ENCODE measurements at places on chromosomes 13 and 19. TPM values are rescaled to one million over a fixed set of nuclear protein-coding genes. Genes with fewer than 3 reads are reported as not detected.

DNA sequence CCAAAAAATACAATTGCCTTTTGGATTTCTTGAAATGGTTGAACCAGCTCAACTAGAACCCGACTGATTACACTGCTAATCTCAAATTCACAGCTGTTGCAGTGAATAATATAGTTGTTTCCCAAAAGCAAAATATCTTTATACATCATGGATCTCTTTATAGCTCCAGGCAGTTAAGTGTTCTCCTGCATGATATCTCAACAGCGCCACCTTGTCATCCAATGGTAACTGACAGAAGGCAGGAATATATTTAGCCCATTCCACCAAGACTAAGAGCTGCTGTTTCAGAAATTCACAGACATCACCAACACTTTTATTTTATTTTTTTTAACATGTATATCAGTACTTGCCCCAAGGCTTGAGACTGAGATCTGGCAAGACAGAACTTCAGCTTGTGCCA is 1141.0 kb upstream of the PRR20A start:
- peak; percentile 5 for DNase-seq

DNA sequence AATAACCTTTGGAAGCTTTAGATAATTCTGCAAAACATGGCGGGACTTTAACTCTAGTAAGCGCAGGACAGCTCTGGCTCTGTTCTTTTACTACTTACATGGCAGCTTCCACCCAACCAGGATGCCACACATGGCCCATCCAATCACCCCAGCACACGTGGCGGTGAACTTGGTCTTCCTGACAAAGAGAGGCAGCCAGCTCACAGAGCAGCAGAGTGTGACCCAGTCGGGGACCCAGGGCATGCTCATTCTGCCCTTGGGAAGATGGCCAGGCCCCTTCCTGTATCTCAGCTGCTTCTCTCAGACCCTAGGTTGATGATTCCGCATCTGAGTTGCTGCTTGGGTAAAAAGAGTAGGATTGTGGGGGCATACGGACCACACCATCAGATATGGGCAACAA is 172.1 kb downstream of the USP12 start:
- no peak for DNase-seq

DNA sequence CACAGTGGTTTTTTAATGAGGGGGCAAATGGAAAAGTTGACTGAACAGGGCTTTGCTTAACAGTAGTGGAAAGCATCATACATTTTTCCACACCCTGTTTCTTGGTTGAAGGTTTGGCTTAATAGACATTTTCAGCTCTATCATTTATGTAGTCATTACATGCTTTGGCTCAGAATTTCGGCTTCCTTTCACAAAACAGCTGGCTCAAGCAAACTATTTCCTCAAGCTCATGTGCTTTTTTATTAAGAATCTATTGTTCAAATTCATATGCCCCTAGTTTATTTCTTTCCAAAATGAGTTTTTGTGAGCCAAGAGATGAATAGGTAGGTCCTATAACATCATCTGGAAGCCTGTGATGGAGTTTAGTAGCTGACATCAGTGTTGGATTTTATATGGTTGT is 113.8 kb downstream of the SLITRK6 start:
- DNase-seq = no peak

DNA sequence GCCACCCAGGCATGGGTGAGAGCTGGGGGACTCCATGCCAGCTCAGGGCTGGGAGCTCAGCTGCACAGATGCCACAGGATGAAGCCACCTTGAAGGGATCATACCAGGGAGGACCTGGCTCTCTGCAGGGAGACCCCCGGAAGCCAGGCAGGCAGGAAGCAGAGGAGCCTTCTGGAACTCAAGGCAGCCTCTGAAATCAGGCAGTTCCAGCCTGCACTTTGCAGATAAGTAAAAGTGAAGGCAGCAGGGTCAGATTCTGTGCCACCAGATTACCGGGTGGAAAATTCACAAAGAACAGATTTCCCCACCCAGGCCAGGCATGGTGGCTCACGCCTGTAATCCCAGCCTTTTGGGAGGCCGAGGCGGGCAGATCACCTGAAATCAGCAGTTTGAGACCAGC is 2.5 kb downstream of the TMEM259 start:
- DNase-seq = no peak

GRCh38 chr13:98500963-98501421 is 75.9 kb downstream of the STK24 start:
- DNase-seq = no peak

DNA sequence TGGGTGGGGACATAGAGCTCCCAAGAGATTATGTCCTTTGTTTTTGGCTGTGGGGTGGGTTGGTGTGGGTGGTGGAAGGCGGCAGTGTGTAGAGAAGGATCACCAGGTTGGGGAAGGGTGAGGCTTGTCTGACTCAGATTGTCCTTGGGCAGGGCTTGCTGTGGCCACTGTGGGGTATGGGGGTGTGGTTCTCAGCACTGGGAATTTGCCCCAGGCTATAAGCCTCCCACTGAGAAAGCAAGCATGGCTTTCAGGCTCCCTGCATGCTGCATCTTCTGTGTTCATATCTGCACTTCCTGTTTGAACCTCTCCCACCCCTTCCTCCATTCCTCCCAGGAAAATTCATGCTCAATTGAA is 34.9 kb downstream of the DNAJC15 start:
- DNase-seq = peak; percentile 80

- no peak for DNase-seq
Observed at GRCh38 chr13:104577071-104577815, 1511.0 kb upstream of the SLC10A2 start.

DNA sequence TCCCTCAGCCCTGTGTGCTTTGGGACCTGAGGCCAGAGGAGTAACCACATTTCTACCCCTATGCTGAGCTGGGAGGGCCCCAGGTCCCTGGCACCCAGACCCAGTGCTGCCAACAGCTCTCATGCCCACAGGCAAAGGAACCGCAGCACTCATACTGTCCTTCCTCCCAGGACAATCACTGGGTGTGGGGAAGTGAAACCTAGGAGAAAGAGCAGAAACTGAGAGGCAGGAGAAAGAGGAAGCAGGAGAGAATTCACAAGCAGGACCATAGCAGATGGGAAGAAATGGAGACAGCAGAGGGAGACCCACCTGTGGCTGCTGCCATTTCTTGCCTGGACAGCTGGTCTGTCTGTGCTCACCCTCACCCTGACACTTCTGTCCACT is 18.9 kb downstream of the CCDC97 start:
- DNase-seq = no peak

- DNase-seq = no peak
Observed at GRCh38 chr19:41621226-41621625, 5.6 kb downstream of the CEACAM4 start.

GRCh38 chr13:99041788-99042187 is 63.9 kb upstream of the DOCK9 start:
- no peak for DNase-seq

DNA sequence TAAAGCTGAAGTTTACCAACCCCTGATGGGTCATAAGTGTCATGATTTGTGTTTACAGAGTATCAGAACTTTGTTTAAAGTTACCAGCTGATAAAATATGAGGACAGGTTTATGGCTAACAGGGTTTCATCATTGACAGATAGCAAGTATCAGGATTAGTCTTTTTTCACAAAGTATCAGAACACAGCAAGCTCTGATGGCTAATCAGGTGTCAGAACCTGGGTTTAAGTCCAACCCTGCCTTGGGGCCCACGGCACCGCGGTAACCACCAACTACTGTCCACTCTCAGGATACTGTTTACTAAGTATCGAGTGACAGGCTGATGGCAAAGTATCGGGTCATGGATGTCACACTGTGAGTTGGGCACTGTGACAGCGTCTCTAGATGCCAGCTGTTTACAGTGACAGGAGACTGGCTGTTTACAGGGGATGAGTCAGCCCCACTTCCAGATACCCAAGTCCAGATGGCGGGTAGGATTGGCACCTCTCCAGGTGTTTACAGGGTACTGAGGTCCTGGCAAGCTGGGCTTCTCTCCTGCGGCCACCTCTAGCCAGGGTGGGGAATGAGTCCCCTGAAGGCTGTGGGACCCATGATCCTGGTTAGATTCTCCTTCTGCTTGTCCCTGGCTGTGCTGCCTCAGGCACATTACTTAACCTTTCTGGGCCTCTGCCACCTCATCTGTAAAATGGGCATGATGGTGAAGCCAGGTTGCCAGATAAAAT is 21.8 kb downstream of the ARRDC2 start:
- DNase-seq = peak; percentile 85

APOC4 gene
- not detected for total RNA-seq

ANGPTL8 gene
- total RNA-seq = not detected

SOHLH2 gene
- total RNA-seq = 0.33 TPM

IRS2 gene
- 0.45 TPM for total RNA-seq

GGN gene
- 0.08 TPM for total RNA-seq

FFAR1 gene
- not detected for total RNA-seq

DLL3 gene
- total RNA-seq = 2.2 TPM

All from H4 (cell line).